Epithelial cell of esophagus (primary cell): ENCODE measurements at places on chromosomes 6 and 20.

DNA sequence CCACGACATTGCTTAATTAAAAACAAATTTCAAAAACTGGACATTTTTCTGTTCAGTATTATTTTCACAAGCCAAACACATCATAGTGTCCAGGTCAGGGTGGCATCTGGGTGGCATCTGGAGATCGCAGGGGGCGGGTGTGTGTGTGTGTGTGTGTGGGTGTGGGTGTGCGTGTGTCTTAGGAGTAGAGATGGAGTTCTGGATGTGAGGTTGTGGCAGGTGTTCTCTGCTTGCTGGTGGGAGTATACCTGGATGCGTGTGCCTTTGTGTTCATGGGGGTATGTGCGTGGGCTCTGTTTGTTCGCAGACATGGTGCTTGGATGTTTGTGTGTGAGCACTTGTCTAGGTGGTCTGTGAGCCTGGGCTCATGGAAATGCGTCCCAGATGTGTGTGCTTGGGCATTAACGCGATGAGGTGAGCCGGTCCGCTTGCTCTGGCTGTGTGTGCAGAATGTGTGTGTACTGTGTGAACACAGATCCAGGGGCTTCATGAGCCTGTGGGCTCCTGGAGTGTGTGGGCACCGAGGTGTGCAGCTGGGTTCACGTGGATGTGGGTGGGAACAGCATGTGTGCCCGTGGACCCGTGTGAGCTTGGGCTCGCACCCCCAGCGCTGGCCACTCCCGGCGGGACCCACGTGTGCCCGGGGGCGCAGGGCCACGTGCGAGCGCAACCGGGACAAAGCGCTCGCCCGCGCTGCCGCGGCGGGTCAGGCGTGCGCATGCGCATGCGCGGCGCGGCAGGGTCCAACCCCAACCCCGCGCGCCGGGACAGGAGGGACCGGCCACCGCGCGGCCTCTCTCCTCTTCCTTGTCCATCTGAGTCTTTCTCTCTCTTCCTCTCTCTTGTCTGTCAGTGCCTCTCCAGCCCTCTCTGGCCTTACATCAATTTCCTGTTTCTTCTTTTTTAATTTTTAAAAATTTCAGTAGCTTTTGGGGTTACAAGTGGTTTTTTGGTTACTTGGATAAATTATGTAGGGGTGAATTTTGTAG is 60.4 kb downstream of the SRC start:
- DNase-seq: peak; percentile 28

GRCh38 chr6:19368511-19368910 is 468.7 kb upstream of the ID4 start:
- DNase-seq: peak; percentile 76

DNA sequence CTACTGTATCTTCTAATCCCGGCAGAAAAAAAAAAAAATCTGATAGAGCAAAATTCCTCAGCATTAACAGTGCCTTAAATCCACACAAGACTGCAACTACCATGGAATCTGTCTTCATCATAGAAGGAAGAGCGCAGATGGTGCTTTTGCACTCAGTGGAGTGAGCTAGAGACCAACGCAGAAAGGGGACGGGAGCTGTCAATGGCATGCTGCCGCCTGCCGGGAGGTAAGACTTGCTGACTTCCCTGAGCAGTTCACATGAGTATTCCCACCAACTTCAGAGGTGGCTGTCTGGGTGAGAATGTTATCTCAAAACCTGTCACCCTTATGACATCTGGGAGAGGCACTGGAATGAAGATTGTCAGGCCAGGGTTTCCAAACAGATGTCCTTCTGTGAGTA is 35.6 kb downstream of the DZANK1 start:
- no peak for DNase-seq

DNA sequence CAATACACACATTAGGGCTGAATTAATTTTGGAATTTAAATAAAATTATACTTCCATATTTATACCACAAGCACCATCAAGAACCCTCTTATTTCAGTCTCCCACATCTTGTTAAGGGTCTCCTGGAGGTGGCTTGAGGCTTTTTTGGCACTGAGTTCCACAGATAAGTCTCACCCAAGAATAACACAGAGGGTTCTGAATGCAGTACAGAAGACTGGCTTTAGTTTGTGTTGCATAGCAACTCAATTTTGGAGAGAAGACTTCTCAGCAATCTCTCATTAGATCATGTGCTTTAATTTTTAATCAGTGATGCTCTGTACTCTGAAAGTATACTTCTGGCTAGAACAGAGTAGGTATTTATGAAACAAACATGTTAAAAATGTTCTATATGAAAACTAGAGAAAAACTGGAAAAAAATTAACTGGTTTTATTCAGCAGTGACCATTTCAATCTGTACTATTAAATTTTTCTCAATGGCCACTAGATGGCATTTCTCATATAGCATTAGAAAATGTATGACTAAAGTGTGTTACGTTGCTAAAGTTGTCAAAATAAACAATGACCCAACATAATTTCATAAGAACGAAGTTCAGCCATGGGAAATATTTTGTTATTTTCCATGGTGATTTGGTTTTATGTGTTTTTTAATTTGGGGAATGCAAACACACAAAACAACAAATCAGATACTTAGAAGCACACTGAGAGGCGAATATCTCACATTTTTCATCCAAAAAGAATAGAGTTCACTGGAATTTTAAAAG is 32.7 kb upstream of the MAP7 start:
- DNase-seq: peak; percentile 76

- DNase-seq: peak; percentile 73
Measured at GRCh38 chr6:106692112-106692818, 62.9 kb downstream of the QRSL1 start.

GRCh38 chr6:148760568-148761526 is 14.0 kb downstream of the UST start:
- peak; percentile 38 for DNase-seq

GRCh38 chr6:121436960-121437850 is 1.8 kb downstream of the GJA1 start:
- peak; percentile 48 for DNase-seq

GRCh38 chr20:38173237-38174156 is 8.4 kb upstream of the TGM2 start:
- DNase-seq: peak; percentile 89

DNA sequence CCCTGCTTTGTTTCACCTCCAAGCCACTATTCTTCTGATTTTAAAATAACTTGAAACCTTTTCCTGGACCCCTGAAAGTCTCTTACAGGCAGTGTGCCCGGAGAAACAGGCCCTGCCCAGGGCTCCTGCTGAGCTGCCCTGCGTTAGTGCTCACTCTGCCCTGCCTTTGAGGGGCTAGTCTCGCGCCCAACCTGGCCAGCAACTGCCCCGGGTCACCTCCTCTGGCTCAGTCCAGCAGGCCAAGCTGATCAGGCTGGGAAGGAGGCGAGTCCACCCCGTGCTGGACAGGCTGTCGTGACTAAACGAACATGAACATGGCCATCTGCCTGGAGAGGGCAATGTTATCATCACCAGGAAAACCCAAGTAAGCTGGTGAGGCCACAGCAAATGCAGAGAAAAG is 245.4 kb downstream of the ANKRD60 start:
- no peak for DNase-seq

DNA sequence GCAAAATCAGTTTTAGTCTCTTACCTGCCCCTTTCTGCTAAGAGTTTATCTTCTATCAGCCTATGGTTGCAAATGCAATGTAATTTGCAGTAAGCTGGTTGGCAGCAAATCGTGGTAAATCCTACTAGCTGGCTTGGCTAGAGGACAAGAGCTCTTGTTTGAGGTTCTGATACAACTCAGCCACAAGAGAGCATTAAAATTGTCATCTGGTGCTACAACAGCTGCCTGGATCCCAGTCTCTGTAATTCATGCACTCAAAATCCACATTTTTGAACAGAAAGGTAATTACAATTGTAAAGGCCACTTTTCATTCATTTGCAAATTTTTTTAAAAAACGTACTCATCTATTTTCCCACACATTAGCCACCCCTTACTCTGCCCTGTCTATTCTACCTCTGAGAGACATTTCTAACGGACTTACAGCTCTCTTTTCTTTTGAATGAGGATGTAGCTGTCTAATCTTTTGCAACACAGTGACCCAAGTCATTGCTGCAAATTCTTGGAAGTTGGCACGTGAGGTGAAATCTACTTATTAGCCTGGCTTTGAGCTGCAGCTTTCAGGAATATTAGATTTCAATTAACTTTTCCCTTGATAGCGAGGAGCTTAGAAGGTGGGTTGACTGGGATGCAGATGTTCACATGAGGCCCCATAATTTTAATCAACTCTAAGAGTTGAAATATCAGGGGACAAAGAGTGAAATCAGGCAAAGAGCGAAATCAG is 54.0 kb upstream of the FAM184A start:
- DNase-seq: no peak

- DNase-seq: no peak
Measured at GRCh38 chr6:34366639-34366921, 25.9 kb downstream of the NUDT3 start.

GRCh38 chr20:23721962-23722361 is 28.8 kb downstream of the CST1 start:
- no peak for DNase-seq

DNA sequence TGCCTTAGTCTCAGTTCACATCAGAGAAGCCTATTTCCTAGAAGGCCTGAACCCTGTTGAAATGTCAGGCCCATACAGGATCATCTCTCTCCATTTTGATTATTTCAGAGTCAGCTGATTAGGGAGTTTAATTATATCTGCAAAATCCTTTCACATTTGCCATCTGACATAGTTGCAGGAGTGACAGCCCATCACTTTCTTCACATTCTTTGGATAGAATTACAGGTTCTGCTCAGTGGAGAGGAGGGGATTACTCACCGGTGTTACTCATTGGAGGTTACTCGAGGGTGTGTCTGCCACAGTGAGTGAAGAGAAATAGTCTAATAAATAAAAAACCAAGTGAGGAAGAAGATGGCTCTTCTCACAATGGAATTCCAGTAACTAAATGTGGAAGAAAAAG is 216.8 kb downstream of the TMEM242 start:
- peak; percentile 89 for DNase-seq

- DNase-seq: peak; percentile 82
Measured at GRCh38 chr6:33375143-33375671, 16.4 kb upstream of the KIFC1 start.

- DNase-seq: no peak
Measured at GRCh38 chr20:58778760-58779159, 71.9 kb downstream of the GNAS-AS1 start.

- peak; percentile 28 for DNase-seq
Measured at GRCh38 chr6:147177286-147177685, 26.9 kb upstream of the STXBP5 start.

GRCh38 chr20:46583411-46584214 is 33.2 kb upstream of the OCSTAMP start:
- DNase-seq: no peak

DNA sequence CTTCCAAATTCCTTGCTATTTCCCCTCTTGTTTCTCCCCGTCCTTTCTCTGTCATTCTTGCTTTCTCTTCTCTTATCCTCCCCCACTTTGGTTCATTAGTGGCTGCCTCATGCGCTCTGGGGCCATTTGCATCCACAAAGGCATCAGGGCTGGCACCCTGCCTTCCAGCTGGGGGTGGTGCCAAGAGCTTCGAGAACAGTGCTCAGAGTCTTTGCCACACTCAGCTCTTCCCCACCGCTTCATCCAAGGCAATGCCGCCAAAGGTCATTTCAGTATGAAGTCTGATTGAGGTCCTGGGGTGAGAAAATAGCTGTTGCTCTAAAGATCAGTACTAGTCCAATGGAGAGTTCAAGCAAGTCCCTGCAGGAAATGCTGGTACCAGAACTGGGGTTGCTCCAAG is 22.7 kb downstream of the OLIG3 start:
- DNase-seq: no peak

GRCh38 chr6:73262671-73263569 is at the start of gene KHDC1:
Gene KHDC1, minus strand, starts transcription at chr6:73263196. Its CDS starts 20,679 bp downstream, at chr6:73242517.
- DNase-seq: peak; percentile 38

GRCh38 chr6:14863902-14864850 is 381.7 kb upstream of the JARID2 start:
- DNase-seq: no peak

DNA sequence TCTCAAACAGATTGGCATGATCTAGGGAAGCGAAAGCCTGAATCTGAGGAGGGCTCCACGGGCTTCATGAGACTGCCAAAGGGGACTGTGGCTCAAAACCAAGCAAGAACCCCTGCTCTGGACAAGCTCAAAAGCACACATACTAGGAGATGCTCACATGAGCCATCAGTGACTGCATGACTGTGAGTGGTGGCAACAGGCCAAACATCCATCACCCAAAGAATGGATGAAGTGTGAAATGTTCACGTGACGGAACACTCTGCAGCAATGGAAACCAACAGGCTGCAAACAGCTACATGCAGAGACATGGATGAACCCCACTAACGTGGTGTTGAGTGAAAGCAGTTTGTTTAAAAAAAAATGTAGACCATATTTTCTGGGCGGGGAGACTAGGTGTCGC is 136.3 kb downstream of the PREX1 start:
- DNase-seq: peak; percentile 5

DNA sequence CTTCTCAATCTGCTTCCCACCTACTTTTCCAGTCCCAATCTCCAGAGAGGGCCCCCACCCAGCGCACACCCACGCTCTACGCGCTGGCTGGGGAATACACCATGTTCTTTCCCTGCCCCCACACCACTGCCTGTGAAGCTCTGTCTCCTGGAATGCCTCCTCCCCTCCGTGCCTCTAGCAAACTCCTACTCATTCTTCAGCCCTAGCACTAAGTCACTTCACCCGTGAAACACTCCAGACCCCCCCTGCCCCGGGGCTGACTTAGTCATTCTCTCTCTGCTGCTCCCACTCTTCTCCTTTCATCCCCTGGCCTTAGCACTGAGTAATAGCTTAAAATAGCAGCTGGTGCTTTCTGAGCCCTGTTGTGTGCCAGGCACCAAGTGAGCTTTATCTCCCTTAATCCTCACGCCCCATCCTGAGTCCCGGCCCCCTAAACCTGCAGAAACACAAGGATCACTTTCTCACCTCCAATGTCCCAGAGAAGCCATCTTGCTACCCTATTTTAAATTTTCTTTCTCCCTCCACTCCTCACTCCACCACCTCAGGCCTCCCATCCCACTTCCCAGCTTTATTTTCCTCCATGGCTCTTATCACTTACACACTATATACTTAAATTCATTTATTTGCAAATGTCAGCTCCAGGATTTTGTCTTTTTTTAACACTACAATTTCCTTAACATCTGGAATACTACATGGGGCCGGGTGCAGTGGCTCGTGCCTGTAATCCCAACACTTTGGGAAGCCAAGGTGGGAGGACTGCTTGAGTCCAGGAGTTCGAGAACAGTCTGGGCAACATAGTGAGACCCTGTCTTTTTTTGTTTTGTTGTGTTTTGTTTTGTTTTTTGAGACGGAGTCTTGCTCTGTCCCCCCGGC is 6.3 kb upstream of the PARD6B start:
- DNase-seq: peak; percentile 98

- DNase-seq: no peak
Measured at GRCh38 chr20:53652090-53652858, 58.6 kb upstream of the ZNF217 start.

GRCh38 chr6:16238057-16238962 is at the start of gene GMPR:
Gene GMPR, plus strand, starts transcription at chr6:16238587. Its CDS starts 107 bp downstream, at chr6:16238694.
- peak; percentile 31 for DNase-seq

- DNase-seq: peak; percentile 35
Measured at GRCh38 chr6:112054555-112055190, 769 bp downstream of the CCN6 start.

- no peak for DNase-seq
Measured at GRCh38 chr20:18156045-18156444, 18.4 kb downstream of the KAT14 start.
